ENCODE measurements at places on chromosomes 16 and 17.
A peak's percentile ranks its signal among the peaks of the same experiment; 100 is the strongest.

GRCh38 chr17:54785643-54786268, 114.9 kb upstream of the TOM1L1 start:
- DNase-seq: no peak

DNA sequence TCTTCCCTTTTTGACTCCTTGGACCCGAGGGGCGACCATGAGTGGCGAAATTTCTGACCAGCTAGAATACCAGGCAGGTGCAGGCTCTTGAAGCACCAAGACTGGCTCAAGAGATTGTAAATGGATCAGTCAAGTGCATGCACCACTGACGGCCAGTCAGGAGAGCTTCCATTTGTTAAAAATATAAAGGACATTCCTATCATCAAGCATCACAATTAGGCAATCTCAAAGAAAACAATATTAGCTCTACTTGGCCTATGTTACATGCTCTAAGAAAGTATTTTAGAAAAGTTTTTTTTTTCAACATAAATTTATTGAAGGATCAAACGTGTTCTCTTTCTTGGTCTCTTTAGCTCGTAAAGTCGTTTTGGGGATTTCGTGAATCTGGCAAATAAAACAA, 1.5 kb upstream of the PRKCA start:
- DNase-seq: no peak

- DNase-seq: peak; percentile 86
Observed at GRCh38 chr17:8994319-8994718, 27.0 kb upstream of the NTN1 start.

DNA sequence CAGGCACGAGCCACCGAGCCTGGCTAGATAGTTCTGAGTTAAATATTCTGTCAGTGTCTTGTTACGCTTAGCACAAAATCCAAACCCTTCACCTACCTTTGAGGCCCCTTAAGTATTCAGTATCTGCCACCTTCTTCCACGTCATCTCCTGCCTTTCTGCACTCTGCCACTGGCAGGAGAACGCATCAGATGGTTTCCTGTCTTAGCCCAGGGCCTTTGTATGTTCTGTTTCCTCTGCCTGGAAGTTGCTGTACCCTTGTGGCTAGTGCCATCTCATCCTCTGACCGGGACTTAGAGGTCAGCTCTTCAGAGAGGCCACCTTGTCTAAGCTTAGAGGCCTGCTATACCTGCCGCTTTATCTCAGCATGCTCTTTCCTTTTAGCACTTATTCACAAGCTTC, 67.5 kb upstream of the LGALS9 start:
- no peak for DNase-seq

DNA sequence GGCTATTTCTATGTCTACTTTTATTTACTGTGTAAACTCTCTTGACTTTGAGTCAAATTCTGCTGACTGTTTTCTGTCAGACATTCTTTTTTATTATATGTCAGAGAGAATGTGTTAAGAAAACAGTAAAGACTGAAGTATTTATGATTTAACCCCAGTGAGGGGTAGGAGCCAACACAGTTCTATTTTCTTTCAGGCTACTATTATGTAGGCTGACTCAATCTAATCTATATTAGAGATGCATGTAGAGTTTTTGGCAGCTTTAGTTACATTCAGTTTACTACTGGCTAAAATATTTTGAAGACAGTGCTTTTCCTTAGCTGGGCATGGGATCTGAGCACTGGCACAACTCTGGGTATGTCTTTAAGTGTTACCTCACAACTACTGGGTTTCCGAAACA, 1108.0 kb downstream of the CDH11 start:
- DNase-seq: no peak

- no peak for DNase-seq
Observed at GRCh38 chr16:57478396-57479204, 7.7 kb downstream of the DOK4 start.

DNA sequence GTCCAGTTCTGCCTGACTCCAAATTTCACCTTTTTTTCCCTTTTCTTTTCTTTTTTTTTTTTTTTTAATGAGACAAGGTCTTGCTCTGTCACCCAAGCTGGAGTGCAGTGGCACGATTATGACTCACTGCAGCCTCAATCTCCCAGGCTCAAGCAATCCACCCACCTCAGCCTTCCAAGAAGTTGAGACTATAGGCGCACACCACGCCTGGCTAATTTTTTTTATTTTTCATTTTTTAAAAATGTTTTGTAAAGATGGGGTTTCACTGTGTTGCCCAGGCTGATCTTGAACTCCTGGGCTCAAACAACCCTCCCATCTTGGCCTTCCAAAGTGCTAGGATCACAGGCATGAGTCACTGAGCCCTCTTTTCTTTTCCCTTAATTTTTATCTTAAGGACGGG, 33.4 kb upstream of the RBBP6 start:
- DNase-seq: no peak

GRCh38 chr16:10562361-10562899, 18.0 kb downstream of the EMP2 start:
- no peak for DNase-seq

- DNase-seq: no peak
Observed at GRCh38 chr17:66739553-66739952, 95.4 kb upstream of the CACNG5 start.
